ENCODE measurements at places on chromosomes 7 and 10.
A peak's percentile ranks its signal among the peaks of the same experiment; 100 is the strongest.

DNA sequence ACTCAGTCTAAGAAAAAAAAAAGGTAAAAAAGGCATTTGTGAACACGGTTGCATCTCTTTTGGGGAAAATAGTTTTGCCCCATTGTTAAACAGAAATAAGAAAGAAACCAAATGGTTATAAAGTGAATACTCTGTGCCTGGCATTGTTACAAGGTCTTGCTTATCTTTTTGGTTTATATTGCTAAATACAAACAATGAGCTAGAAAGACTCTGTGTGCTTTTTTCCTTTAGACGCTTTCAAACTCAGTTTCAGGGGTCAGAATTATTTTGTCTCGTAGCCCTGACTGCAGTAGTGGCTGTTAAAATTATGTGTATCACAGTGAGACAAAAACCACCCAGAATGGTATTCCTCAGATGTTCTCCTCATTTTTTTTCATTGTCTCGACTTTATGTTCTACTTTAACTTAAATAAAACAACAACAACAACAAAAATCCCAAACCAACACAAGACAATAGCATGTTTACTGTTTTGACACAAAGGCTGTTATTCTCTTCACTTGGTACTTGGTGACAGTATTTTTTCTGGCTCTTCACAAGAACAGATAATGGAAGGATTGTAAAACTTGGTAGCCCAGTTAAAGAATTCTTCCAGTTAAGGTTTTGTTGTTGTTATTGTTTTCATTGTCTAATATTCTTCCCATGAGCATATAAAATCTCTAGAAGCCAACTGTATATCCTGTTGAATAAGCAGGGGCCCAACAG is 190.1 kb downstream of the PLXDC2 start:
- no peak for DNase-seq

DNA sequence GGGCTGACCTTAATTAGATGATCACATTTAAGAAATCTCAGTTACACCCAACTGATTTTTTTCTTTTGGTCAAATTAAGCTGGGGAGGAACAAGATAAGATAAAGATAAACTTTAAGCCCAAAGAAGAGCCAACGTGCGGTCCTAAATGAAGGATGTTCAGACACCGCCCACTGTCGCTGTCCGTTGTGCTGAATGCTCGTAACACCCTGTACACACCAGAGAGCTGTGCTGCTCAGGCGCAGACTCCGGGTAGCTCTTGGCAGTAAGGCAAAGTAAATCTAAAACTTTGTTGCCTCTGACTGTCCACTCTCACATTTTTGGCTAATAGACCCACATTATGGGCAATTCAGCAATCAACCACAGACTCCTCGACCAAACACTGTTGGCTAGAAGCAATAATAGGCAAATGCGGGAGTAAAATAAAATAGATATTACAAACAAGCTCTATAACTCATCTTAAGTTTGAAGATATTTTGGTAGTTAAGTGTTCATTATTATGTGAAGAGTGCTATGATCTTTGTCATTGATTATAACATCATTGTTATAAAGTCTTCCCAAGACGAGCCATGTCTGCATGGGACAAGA is 57.1 kb downstream of the PLPP4 start:
- DNase-seq: no peak

- DNase-seq: no peak
Observed at GRCh38 chr7:375321-375831, 85.4 kb downstream of the FOXL3 start.

- DNase-seq: no peak
Observed at GRCh38 chr7:20172736-20173334, 44.3 kb downstream of the MACC1 start.

DNA sequence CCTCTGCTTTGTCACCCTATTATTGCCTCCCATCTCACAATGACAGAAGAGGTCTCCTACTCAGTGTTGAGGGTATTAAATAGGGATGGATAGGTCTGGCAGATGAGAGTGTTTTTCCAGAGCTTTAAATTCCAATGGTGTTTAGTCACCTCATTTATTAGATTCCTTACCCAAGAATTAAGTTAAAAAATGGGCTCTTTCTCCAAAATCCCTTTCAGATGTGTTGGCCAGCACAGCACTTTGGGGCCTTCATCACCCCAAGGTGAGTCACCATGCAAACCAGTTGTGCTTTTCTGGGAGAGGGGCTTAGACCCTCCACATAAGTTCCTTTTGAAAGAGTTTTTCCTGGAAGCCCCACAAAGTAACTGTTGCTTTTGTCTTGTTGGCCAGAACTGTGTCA is 78.4 kb downstream of the CYP26A1 start:
- no peak for DNase-seq

- no peak for DNase-seq
Observed at GRCh38 chr7:28419716-28420115, 7.4 kb downstream of the CREB5 start.

DNA sequence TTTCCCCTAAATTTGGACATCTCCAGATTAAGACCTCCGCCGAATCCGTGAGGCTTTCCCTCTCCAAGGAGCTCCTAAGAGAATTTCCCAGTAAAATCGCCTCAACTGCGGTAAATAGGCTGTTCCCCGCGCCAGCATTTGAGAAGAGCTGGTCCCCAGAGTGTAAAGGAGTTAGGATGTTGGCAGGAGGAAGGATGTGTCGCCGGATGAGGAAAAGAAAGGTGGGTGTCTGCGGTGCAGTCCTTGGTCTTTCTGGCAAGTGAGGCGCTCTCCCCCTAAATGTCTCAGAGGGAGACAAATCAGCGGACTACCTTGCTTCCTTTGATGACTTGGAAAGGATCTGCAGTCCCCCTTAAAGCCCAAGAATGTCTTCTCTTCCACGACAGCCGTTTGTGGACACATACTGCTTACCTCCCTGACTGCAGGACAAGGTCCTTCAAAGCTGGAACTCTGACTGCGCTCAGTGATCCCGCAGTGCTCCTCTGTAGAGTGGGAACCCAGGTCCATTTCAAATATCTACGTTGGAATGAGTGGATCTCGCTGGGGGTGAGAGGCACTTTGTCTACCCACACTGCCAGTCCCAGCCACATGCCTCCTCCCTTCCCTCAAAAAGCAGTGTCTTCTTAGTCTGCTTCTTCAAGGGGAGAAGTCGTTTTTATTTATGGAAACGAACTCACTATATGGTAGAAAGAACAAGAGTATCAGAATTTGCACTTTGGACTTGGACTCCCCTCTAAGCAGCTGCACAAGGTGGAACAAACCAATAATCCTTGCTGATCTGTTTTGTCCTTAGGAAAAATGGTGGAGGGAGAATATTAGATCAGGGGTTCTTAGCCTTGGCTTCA is 1.1 kb upstream of the DLG5 start:
- DNase-seq: no peak

GRCh38 chr10:89043052-89043451 is 52.5 kb downstream of the FAS start:
- no peak for DNase-seq

- DNase-seq: no peak
Observed at GRCh38 chr7:155589001-155589980, 42.9 kb upstream of the CNPY1 start.

GRCh38 chr7:144836545-144836842 is 641 bp upstream of the TPK1 start:
- no peak for DNase-seq

- no peak for DNase-seq
Observed at GRCh38 chr10:129280908-129281586, 186.0 kb upstream of the MGMT start.

GRCh38 chr7:134729895-134730294 is 49.5 kb upstream of the CALD1 start:
- DNase-seq: no peak

GRCh38 chr7:20152511-20152910 is 64.7 kb downstream of the MACC1 start:
- DNase-seq: no peak

GRCh38 chr7:157002819-157003421 is 7.5 kb downstream of the MNX1 start:
- DNase-seq: no peak

GRCh38 chr7:151376218-151376902 is 33.5 kb downstream of the WDR86 start:
- DNase-seq: no peak

- no peak for DNase-seq
Observed at GRCh38 chr10:132548106-132548823, 10.7 kb downstream of the INPP5A start.

GRCh38 chr7:42100156-42100508 is 136.9 kb downstream of the GLI3 start:
- no peak for DNase-seq

- no peak for DNase-seq
Observed at GRCh38 chr10:67224553-67224952, 298.7 kb downstream of the LRRTM3 start.

GRCh38 chr10:131795761-131796160 is 105.0 kb upstream of the PPP2R2D start:
- no peak for DNase-seq

- no peak for DNase-seq
Observed at GRCh38 chr10:621981-622740, 67.3 kb downstream of the DIP2C start.

DNA sequence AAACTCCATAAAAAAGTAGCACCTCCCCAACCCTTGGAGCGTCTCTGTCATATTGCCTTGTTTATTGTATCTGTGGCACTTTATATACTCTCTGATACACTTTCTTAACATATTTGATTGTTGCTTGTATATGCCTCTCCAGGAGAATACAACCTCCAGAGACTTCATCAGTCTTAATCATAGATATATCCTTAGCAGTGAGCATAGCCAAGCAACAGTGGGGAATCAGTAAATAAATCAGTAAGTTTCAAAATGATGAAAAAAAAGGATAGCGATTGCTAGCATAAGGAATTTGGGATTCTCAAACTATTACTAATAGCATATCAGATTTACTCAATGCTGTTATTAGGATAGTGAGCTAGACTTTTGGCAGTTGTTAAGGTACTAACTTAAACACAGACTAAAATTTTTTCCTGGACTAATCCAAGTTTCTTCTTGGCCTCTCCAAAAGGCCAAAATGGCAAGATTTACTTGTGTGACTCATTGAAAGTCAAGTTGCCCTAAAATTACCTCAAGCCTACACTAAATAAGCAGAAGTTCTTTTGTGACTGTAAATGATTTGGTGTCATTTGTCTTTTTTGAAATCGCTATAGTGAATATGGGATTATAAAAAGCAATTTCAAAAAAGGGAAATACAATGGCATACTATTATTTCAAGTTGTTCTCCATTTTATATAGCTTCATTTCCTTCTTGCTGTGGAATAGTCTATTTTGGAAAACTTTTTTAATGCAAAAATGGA is 177.9 kb downstream of the CHN2 start:
- DNase-seq: no peak

DNA sequence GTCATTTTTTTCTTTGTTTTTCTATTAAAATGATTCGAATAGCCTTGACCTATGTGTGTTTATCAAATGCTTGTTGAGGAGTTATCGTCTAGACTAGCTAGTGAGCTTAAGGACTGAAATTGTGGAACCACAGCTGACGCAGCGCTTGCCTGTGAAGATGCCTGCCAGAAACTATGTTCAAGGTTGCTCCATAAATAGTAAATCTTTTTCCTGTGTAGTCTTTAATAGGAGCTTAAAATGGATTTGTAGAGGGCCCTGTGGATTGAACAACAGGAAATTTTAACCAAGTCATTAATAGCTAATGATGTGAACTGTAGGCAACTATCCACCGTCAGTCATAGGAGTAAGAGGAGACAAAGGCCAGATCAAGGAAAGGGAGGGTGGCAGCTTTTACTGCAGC is 145.1 kb downstream of the GNAI1 start:
- DNase-seq: no peak

- no peak for DNase-seq
Observed at GRCh38 chr10:123133541-123134342, 2.0 kb upstream of the HMX3 start.

DNA sequence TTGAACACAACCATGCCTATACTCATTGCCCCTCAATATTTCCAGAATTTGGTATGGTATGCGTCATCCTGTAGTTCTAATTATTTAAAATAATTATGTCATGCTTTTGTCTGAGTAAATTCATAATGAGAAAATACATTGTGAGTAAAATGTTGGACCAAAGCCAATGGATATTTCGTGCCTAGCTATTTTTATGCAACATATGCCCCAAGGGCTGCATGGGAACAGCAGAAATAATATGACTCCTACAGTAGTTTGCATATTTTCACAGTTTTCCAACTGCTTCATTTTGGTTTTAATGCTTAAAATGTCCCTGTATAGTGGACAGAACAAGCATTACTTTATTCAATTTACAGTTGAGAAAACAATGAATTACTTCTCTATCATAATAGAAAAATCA is 1115.6 kb upstream of the GHITM start:
- no peak for DNase-seq

DNA sequence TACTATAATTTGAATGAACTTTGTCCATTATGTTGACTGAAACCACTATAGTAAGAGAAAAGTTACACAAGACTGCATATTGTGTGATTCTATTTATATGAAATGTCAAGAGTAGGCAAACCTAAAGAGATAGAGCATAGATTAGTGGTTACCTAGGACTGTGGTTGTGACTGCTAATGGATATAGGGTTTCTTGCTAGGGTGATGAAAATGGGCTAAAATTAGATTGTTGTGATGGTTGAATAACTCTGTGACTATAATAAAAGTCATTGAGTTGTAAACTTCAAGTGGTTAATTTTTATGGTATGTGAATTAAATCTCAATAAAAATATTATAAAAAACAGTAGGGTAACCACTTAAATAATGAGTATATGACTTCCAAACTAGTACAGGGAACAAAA is 142.9 kb upstream of the AHR start:
- DNase-seq: no peak

GRCh38 chr7:42232275-42232674 is 4.7 kb downstream of the GLI3 start:
- no peak for DNase-seq

GRCh38 chr10:124745673-124746072 is 1.5 kb upstream of the FAM53B start:
- peak; percentile 60 for DNase-seq

DNA sequence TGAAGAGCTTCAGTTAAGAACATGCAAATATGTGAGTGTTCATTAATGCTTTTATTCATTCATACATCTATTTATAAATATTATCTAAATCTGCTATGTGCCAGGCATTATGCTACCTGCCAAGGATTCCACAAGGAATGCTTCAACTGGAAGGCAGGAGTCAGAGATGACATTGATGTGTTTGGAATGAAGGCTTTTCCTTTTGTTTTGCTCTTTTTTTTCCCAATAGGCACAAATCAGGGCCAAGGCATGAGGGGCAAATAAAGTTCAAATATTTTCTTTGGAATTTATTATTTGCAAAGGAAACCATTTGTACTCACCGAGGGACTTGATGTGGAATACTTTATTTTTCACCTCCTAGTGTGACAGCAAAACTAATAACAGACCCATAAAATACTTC is 530.3 kb downstream of the ARL4A start:
- DNase-seq: no peak

GRCh38 chr10:67784474-67784873 is 53.5 kb downstream of the DNAJC12 start:
- DNase-seq: no peak

DNA sequence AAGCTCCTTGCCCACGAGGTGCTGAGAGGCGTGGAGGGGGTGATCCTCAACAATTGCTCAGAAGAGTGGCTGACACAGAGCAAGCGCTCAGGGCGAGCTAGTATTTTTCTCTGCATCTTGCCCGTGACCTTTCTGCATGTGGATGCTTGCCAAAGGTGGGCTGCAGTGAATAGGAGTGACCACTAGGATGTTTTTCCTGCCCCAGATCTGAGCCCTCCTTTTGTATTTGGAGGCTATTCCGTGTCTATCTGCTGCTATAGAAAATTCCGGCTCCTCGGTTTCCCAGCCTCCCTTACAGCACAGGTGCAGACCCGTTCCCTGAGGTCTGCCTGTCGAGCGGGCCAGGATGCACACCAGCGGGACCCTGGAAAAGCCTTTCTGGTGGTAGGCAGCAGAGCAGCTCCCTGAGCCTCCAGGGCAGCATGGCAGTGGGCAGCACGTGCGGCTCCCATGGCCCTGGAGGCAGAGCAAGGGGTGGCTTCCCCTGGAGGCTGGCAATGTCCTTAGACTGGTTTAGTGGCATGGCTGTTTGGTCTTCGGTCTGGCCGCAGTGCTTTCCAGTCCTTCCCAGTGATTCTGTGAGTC is 145.1 kb upstream of the PCBD1 start:
- no peak for DNase-seq

All from CD4-positive, alpha-beta T cell treated with Interleukin-6 at 100 ng/mL for 8 hours (primary cell).